ENCODE measurements at places on chromosomes 1 and 21. TPM values are rescaled to one million over a fixed set of nuclear protein-coding genes. Genes with fewer than 3 reads are reported as not detected.

Gene ERMAP
- 8.4 TPM for polyA plus RNA-seq

Gene ANKRD34A
- 0.31 TPM for polyA plus RNA-seq

Gene NHLH1
- not detected for polyA plus RNA-seq

Gene SYT2
- polyA plus RNA-seq: not detected

Gene S100A1
- not detected for polyA plus RNA-seq

Gene ITGB2
- 4,089 TPM for polyA plus RNA-seq

Gene CGN
- not detected for polyA plus RNA-seq

All from CD14-positive monocyte (primary cell).